ENCODE measurements at places on chromosomes 11 and 22. TPM values are rescaled to one million over a fixed set of nuclear protein-coding genes. Genes with fewer than 3 reads are reported as not detected.
A peak's percentile ranks its signal among the peaks of the same experiment; 100 is the strongest.

C11orf21 gene
- not detected for total RNA-seq

ACTN3 gene
- total RNA-seq, result not detected

SLC1A2 gene
- total RNA-seq, result 2.0 TPM

PDE2A gene
- 49.9 TPM for total RNA-seq

YPEL4 gene
- total RNA-seq, result 1.7 TPM

- no peak overlapping the region for H3K27ac ChIP-seq
- peaks cover 42% of the 10 kb centered on the region for H3K4me1 ChIP-seq
- no peak overlapping the region for H3K4me3 ChIP-seq
- H3K27me3 ChIP-seq, result no peaks in the 10 kb centered on the region
These were observed 33.8 kb downstream of the RAB30 start for GRCh38 chr11:83037877-83038276.

DNA sequence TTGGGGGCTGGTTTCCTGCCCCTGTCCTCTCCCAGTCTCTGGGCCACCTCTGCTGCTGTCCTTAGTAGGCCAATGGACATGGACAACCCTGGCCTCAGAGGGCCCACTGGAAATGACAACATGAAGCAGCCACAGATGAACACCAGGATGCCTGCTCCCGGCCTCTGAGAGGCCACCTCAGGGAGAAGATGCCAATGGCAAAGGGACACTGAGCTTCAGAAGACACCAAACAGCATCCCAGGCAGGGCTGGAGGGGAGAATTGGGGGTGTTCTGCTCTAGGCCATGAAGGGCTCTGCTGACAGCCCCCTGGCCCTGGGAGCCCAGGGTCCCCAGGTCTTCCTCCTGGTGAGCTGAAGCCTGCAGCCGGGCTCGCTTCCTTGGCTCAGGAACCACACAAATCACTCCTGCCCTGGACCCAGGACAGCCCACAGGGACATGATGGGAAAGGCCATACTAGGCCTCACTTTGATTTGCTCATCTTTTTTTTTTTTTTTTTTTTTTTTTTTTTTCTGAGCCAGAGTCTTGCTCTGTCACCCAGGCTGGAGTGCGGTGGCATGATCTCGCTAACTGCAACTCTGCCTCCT, 45.3 kb downstream of the TPBGL start:
- H3K27me3 ChIP-seq, result no peaks in the 10 kb centered on the region
- DNase-seq, result no peak
- H3K36me3 ChIP-seq, result peaks cover 68% of the 10 kb centered on the region
- no peak overlapping the region for H3K27ac ChIP-seq

GRCh38 chr11:121578251-121578976, 125.6 kb upstream of the SORL1-AS1 start:
- H3K4me3 ChIP-seq, result no peak overlapping the region
- no peaks in the 10 kb centered on the region for H3K27me3 ChIP-seq
- no peaks in the 10 kb centered on the region for H3K4me1 ChIP-seq
- no peak for DNase-seq

DNA sequence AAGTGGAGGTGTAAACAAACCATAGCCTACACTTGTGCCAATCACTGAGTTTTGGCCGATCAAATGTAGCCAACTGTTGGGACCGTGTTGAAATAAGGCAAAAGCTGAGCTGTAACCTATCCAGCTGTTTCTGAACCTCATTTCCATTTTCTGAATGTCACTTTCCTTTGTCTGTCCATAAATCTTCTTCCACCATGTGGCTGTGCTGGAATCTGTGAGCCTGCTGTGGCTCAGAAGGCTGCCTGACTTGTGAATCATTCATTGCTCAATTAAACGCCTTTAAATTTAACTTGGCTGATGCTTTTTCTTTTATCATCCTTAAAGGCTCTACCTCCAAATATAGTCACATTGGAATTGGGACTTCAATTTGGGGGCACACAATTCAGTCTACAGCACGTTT, 203.1 kb upstream of the MPPED2 start:
- H3K4me1 ChIP-seq, result no peaks in the 10 kb centered on the region
- no peak for DNase-seq
- H3K36me3 ChIP-seq, result no peaks in the 10 kb centered on the region
- H3K4me3 ChIP-seq, result no peak overlapping the region
- H3K27ac ChIP-seq, result no peak overlapping the region

GRCh38 chr11:81070948-81071347, 1630.1 kb upstream of the TENM4 start:
- H3K36me3 ChIP-seq, result no peaks in the 10 kb centered on the region
- no peak overlapping the region for H3K4me3 ChIP-seq
- no peak overlapping the region for H3K27ac ChIP-seq
- no peaks in the 10 kb centered on the region for H3K4me1 ChIP-seq
- no peaks in the 10 kb centered on the region for H3K27me3 ChIP-seq

DNA sequence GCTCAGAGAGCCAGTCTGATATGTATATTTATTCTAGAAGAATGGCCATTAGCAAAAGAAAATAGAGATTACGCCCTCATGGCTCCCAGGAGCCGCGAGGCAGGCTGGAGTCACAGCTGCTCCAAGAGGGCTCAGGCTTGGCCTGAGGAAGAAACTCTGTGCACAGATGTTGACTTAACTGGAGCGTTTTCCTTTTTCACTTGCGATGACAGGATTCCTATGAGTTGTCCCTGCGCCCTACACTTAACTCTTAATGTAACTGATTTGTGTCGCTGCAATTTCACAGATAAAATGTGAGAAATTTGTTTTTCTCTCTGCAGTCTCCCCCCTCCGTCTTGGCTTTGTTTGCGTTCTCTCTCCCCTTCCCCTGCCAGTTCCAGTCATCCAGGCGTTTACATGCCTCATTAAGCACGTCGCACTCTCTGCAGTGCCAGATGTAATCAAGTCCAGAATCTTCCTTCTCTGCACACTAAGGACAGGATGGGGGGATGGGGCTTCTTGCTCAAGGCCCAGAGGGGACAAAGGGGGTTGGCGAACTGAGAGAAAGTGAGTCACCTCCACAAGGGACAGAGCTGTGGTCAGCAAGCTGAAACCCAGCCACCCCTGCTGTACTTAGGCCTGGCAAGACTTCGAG, 1060.1 kb downstream of the NTM start:
- no peaks in the 10 kb centered on the region for H3K36me3 ChIP-seq
- peaks cover 3% of the 10 kb centered on the region for H3K4me1 ChIP-seq
- no peak overlapping the region for H3K4me3 ChIP-seq
- H3K27ac ChIP-seq, result no peak overlapping the region
- no peaks in the 10 kb centered on the region for H3K27me3 ChIP-seq

DNA sequence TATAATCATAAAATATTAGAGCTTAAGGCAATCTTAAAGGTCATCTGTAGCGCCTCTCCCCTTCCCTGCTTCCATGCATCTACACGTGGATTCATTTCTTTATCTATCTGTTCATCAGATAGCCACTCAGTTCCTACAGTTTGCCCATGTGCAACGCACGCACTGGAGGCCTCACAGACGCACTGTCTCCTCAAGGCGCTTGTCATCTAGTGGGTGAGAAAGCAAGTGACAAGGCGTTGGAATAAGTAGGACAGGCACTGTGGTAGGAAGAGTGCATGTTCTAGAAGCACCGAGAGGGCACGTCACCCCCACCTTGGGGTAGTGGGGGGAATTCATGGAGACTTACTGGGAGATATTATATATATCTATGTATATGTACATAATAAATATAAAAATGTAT, 20.8 kb upstream of the JAM3 start:
- H3K36me3 ChIP-seq, result no peaks in the 10 kb centered on the region
- H3K27me3 ChIP-seq, result peaks cover 7% of the 10 kb centered on the region
- peak overlapping the region; percentile 3 for H3K4me3 ChIP-seq
- H3K27ac ChIP-seq, result no peak overlapping the region
- no peak for DNase-seq
- H3K4me1 ChIP-seq, result peaks cover 52% of the 10 kb centered on the region

DNA sequence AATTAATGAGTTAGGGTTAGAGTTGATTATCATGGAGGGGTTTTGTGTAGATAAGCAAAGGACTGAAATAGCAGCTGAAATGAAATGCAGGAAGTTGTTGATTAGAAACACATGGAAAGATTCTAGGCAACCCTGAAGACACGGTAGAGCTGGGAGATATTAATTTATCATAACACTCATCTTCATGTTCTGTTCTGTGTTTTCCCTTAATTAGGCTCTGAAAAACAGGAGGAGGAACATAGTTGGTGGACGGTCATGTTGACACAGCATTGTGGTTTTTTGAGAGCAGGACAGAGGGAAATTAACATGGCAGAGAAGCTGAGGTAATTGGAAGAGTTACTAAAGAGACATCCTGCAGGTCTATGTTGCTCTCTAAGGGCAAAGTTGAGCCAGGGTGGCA, 138.8 kb upstream of the UBASH3B start:
- no peaks in the 10 kb centered on the region for H3K36me3 ChIP-seq
- H3K27ac ChIP-seq, result no peak overlapping the region

DNA sequence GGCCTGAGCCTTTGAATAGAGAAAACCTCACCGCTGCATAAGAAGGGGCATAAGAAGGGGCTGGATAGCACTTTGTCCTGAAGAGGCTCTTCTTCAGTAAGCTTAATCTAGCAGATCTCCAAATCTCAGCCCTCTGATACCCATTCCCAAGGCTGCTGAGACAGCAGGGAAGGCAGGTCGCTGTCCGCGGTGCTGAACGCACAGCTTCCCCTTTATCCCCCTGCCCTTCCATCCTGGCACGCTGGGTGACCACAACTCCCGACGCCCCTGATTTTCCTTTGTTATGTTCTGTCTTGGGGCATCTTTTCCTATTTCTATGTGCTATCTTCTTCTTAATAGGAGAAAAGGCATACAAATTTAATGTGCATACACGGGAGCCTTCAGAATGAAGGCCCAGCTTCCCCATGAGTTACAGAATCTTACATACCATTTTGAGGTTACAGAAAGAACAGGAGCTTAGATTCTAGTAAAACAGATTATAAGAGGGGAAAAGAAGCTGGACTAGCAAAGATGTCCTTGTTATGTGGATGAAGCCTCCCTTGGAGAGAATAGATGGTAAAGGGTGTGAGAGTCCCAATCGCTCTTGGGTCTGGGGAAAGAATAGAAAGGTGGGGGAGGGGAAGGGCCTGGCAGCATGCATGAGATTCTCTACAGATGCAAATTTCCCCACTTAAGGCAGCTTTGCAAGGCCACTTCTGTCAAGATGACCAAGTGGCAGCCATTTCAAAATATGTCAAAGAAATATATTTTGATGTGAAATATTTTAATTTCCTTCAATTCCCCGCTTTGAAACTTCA, 5.7 kb upstream of the SULT4A1 start:
- H3K36me3 ChIP-seq, result no peaks in the 10 kb centered on the region
- H3K27ac ChIP-seq, result no peak overlapping the region
- no peaks in the 10 kb centered on the region for H3K4me1 ChIP-seq

- no peak overlapping the region for H3K27ac ChIP-seq
- peaks cover 13% of the 10 kb centered on the region for H3K4me1 ChIP-seq
- no peak overlapping the region for H3K4me3 ChIP-seq
- DNase-seq, result no peak
- no peaks in the 10 kb centered on the region for H3K36me3 ChIP-seq
- H3K27me3 ChIP-seq, result peaks cover 30% of the 10 kb centered on the region
These were observed 12.9 kb upstream of the MUC6 start for GRCh38 chr11:1049431-1049891.

DNA sequence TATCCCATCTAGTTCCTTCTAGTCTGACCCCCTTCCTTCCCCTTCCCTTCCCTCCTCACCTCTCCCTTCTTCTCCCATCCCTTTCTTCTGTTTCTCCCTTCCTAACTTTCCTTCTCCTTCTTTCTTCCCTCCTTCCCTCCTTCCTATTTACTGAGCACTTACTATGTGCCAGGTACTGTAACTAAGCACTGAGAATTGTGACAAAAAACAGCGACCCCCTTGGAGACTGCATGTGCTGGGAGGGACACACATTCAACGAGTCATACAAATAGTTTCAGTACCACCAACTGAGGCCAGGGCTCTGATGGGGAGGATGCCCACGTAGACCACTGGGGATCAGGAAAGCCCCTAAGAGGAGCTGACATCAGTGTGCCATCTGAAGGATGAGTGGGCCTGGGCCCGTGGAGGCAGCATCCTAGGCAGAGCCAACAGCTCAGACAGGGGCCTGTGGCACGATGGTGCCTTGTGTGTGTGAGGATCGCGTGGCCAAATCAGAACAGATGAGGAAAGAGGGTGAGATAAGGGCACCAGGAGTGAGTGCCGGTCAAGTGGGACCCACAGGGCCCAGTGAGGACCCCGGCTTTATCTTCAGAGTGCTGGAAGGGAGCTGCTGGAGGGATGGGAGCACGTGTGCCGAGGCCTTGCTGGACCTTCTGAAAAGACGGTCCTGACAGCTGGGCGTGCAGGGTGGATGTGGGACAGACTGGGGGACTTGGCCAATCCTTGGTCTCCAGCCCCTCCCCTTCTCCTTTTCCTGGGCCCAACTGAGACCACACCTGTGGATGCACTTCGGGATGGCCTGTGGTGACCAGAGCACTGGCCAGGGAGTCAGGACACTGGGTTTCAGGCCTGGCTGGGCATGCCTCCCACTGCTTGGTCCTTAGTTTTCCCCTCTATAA, 38.4 kb upstream of the CRYBB3 start:
- H3K4me1 ChIP-seq, result peaks cover 42% of the 10 kb centered on the region
- no peak overlapping the region for H3K27ac ChIP-seq
- H3K4me3 ChIP-seq, result no peak overlapping the region
- DNase-seq, result no peak

DNA sequence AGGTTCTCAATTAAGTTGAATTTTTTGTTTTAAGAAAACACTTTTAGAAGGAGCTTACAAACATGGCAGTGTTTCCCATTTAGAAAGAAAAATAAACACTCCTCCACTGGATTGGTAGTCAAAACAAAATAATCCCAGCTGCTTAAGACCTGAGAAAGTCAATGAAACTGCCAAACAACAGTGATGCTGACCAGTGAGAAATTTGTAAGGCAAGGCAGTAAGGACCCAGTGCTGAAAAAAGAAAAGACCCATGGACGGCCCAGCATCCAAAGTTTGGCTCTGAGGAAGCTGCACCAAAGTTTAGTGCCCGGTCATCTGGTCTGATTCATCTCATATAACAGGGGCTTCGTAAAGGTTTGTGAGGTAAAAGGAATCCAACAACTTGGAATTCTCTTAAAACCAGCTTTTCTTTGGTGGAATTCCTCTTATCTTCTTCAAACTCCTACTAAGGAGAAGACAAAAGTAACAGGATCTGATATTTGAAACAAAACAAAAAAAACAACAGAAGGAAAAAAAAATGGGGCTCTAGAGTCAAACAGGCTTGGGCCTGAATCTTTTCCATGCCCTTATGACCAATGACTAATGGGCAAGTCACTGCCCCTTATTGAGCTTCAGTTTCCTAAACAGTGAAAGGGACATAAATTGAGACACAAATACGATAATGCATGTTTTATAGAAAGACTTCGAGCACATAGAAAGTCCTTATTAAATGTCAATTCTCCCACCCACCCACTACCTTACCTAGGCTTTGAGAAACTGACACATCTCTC, 383.0 kb upstream of the NARS2 start:
- H3K4me3 ChIP-seq, result no peak overlapping the region
- H3K4me1 ChIP-seq, result peaks cover 3% of the 10 kb centered on the region
- H3K27ac ChIP-seq, result no peak overlapping the region
- DNase-seq, result no peak

DNA sequence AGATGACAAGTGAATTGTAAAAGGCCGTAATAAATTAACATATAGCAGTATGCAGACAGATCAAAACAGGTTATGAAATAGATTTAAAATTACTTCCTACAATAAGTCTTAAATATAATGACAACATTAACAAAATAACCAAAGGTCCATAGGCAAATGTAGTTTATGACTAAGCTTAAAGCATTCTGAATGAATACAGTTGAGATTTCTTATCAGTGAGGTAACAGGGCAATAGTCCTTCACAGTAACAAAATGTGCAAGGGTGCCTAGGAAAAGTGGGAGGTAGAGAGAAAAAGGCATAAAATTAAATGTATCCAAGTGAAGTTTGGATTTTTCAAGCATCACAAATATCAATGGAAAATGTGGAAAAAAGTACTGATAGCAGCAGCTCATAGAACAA, 20.9 kb upstream of the P4HA3 start:
- H3K36me3 ChIP-seq, result no peaks in the 10 kb centered on the region
- no peak overlapping the region for H3K27ac ChIP-seq
- no peak for DNase-seq
- no peaks in the 10 kb centered on the region for H3K4me1 ChIP-seq

GRCh38 chr22:21683401-21683811, 17.6 kb downstream of the PPIL2 start:
- H3K4me1 ChIP-seq, result no peaks in the 10 kb centered on the region
- H3K27ac ChIP-seq, result no peak overlapping the region
- no peak overlapping the region for H3K4me3 ChIP-seq

All from suprapubic skin (tissue), 4 donors.